Cardiac muscle cell (in vitro differentiated cells and primary cell): ENCODE measurements at places on chromosomes 12 and 14.

- H3K27me3 ChIP-seq = no peaks in the 10 kb centered on the region
- peaks cover 19% of the 10 kb centered on the region for H3K4me1 ChIP-seq
- DNase-seq = no peak
- H3K4me3 ChIP-seq = no peak overlapping the region
- H3K36me3 ChIP-seq = peaks cover 45% of the 10 kb centered on the region
- H3K27ac ChIP-seq = no peak overlapping the region
Measured at GRCh38 chr12:122523280-122523679, 3.5 kb downstream of the RSRC2 start.

DNA sequence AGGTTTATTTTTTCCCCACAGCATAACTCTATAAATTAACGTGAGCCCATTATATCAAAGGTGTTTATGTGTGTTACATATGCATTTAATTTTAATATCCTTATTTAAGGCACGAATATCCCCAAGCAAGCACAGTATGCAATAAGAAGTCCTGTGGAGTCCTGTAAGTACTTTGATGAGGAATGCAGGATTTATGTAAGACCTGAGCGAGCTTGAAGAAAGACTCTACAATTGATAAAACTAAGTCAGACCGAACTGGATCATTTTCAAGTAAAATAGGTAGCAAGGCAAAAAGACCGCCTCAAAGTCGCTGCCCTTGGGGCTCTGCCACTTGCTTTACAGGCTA is 755 bp downstream of the SLC25A21 start:
- H3K4me3 ChIP-seq = peak overlapping the region; percentile 55
- H3K27me3 ChIP-seq = no peaks in the 10 kb centered on the region
- H3K27ac ChIP-seq = peak overlapping the region; percentile 82
- H3K4me1 ChIP-seq = peaks cover 7% of the 10 kb centered on the region
- H3K36me3 ChIP-seq = no peaks in the 10 kb centered on the region
- no peak for DNase-seq

DNA sequence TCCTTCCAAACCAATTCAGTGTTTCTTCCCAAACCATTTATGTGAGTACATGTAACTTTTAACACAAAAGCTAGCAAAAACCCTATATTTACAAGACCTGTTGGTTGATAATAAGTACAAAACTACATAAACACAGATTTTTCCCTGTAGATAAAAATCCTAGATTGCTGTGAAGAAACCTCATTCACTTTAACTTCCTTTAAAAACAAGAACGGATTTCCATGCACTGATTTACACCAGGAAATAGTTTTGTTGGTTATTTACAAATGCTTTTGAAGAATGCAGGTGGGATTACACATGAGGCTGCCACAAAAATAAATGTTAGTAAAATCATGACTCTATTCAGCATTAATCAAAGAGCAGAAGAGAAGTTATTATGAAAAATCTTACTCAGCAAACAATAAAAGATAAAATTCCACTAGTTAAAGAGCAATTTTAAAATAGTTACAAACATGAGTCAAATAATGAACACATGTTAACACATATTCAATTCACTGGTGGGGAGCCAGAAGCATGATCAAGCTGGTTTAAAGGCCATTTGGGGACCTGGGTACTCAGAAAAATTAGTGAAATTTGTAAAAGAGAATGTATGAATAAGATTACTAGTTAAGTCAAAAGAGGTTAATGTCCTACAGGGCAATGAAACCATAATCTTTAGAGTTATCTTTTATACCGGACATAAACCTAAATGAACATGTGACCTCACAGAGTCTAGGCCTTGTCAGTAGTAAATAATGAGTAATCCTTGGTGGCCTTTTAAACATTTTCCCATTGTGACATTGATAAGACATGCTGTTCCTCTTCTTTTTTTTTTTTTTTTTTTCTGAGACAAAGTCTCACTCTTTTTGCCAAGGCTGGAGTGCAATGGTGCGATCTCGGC is 79.9 kb downstream of the PHLDA1 start:
- no peak overlapping the region for H3K27ac ChIP-seq
- no peak overlapping the region for H3K4me3 ChIP-seq
- no peaks in the 10 kb centered on the region for H3K27me3 ChIP-seq
- peaks cover 11% of the 10 kb centered on the region for H3K4me1 ChIP-seq
- no peaks in the 10 kb centered on the region for H3K36me3 ChIP-seq

- H3K4me1 ChIP-seq = peaks cover 30% of the 10 kb centered on the region
- H3K4me3 ChIP-seq = peak within 1 kb of the TSS; percentile 44
- DNase-seq = peak; percentile 67
- no peaks in the 10 kb centered on the region for H3K27me3 ChIP-seq
Measured at GRCh38 chr12:24948757-24949722, at the start of gene BCAT1. TSS of gene BCAT1 (minus strand) at chr12:24949101. CDS start at chr12:24948932, 169 bp downstream.

- no peaks in the 10 kb centered on the region for H3K4me1 ChIP-seq
- H3K27ac ChIP-seq = no peak overlapping the region
- no peaks in the 10 kb centered on the region for H3K27me3 ChIP-seq
- no peak overlapping the region for H3K4me3 ChIP-seq
- DNase-seq = no peak
Measured at GRCh38 chr12:25692115-25693035, 139.3 kb upstream of the LMNTD1 start.

- H3K27ac ChIP-seq = no peak overlapping the region
- no peak overlapping the region for H3K4me3 ChIP-seq
- no peaks in the 10 kb centered on the region for H3K27me3 ChIP-seq
Measured at GRCh38 chr12:89618113-89618862, 90.3 kb downstream of the ATP2B1 start.

DNA sequence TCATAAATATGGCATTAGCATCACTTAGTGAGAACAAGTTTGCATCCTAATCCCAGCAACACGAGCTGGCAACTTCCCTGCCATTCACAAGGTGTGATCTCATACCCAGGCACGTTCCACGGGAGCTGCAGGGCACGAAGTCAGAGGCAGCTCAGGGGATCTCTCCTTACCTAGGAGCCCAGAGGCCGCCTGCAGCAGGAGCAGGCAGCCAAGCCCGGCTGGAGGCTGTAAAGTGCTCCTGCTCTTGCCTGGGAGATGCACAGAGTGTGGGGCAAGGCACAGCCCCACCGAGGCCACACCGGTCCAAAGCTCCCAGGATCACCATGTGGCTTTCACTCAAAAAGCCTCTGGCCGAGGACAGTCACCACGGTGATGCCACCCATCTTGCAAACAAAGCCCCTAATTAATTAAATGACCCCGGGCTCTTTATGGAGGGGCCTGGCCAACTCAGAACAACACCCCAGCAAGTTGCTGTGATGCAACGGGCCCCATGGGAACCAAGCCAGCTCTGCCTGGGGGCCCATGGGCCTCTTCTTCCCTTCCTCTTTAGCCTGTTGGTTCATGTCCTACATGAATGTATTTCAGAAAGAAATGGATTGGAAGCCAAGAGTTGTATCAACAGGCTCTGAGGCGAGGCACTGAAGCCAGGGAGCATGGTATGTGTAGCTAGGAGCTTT is 26.5 kb downstream of the NUAK1 start:
- no peak for DNase-seq
- H3K4me3 ChIP-seq = no peak overlapping the region
- H3K36me3 ChIP-seq = no peaks in the 10 kb centered on the region
- H3K27ac ChIP-seq = no peak overlapping the region
- H3K4me1 ChIP-seq = peaks cover 16% of the 10 kb centered on the region
- no peaks in the 10 kb centered on the region for H3K27me3 ChIP-seq

- DNase-seq = no peak
- no peak overlapping the region for H3K27ac ChIP-seq
- no peaks in the 10 kb centered on the region for H3K27me3 ChIP-seq
Measured at GRCh38 chr12:12600659-12601058, 11.0 kb upstream of the CREBL2 start.
